ENCODE measurements at places on chromosomes 7 and 10.

DNA sequence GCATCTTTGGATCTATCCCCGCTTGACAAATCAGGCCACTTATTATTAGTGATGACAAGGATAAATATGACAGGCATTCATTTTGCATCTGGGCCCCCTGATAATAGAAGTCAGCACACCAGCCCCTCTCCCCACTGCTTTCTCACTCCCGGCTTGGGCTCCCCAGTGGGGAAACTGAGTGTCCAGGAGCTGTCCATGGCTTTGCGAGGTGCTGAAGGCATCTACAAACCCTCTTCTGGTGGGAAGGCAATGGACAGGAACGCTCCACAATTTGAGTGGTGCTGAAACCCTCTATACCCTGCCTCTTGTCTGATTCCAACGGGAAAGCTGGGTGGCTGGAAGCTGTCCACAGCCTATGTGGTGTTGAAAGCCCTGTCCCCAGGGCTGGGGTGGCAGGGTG is 61.7 kb upstream of the PCBD1 start:
- DNase-seq = no peak

GRCh38 chr10:130481076-130481930 is 345.1 kb downstream of the GLRX3 start:
- DNase-seq = peak; percentile 56

GRCh38 chr7:132614428-132615318 is 38.4 kb upstream of the PLXNA4 start:
- no peak for DNase-seq

- no peak for DNase-seq
Measured at GRCh38 chr10:108688314-108688713, 1235.0 kb downstream of the XPNPEP1 start.

DNA sequence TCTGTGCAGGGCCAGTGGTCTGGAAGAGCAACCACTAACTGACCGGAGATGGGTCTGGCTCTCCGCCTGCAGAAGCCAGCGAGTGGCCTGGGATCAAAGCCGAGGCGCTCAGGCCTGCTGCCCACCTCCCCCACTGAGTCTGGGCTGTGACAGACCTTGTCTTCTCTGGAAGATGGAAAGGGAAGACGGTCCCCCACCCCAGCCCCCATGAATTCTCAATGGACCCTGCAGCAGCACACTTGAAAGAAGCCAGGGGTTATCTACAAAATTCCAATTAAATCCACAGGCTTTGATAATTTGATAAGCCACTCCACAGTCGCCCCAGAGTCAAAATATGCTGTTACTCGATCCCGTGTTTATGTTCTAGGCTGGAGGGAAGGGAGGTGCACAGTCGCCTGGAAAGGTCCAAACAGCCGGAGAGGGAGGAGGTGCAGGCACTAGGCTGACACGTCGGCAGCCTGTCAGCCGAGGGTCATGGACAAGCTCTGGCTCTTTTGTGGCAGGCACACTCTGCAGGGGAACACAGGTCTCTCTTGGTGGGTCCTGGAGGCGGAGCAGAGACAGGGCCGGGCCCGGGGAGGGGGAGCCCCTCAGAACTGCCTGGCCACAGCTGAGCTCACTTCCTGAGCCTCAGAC is 134.9 kb downstream of the SH3PXD2A start:
- DNase-seq = no peak

- peak; percentile 75 for DNase-seq
Measured at GRCh38 chr7:234708-235553, 42.6 kb downstream of the FAM20C start.

DNA sequence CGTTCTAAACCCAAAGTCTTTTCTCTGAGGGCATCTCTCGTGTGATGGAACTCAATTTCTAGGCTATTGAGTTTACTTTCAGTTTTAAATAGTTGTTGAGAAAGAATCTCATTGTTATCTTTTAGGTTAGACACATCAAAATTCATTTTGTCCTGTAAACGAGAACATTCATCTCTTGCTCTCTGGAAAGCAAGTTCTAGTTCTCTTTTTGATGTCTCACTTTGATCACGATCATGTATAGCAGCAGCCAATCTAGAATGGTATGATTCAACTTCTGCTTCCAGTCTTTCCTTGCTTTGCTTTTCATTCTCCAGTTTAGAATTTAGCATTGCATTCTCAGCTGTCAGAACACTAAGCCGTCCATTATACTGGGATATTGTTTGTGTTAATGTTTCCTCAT is 65.1 kb downstream of the ANKRD26 start:
- no peak for DNase-seq

GRCh38 chr10:13839030-13839429 is 252.3 kb downstream of the PRPF18 start:
- DNase-seq = no peak

DNA sequence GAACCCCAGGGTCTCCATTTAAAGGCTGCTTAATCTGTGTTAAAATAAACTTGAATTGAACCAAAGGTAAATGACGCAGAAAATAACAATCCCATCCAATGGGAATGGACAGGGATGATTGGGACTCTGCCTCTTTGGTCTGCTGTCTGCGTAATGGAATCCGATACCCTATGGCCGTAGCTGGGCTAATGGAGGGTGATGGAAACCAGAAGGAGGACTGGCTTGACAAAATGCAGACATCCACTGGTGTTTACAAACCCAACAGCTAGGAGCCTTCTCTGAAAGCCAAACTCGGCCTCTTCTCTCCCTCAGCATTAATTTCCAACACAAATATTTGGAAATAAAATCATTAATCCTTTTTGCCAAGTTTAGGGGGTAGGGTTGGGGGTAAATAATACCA is 162.2 kb upstream of the CHST15 start:
- no peak for DNase-seq

- no peak for DNase-seq
Measured at GRCh38 chr7:31687024-31687748, at the start of gene PPP1R17. TSS of gene PPP1R17 (plus strand) at chr7:31687215. CDS start at chr7:31692442, 5,227 bp downstream.

DNA sequence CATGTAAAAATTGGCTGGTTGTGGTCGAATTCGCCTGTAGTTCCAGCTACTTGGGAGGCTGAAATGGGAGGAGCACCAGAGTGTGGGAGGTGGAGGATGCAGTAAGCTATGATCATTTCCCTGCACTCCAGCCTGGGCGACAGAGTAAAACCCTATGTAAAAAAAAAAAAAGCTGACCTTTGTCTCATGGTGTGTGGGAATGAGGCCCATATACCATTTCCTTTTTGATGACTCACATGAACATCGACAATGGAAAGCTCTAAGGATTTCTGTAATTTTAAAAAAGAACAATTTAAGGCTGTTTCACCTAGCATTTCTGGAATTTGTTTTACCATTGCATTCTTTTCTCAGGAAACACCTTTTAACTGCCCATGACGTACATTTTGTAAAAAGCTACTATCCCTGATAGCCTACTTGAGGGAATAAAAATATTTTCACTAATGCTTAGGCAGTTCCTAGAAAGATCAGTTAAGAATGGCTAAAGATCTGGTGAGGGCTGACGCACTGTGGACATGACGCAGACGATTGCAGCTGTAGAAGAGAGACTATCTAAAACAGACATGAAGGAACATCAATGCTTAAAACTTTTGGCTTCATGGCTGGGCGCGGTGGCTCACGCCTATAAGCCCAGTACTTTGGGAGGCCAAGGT is 400.6 kb upstream of the IGFBP3 start:
- DNase-seq = no peak

- no peak for DNase-seq
Measured at GRCh38 chr10:92110039-92110794, 180.7 kb downstream of the CPEB3 start.

DNA sequence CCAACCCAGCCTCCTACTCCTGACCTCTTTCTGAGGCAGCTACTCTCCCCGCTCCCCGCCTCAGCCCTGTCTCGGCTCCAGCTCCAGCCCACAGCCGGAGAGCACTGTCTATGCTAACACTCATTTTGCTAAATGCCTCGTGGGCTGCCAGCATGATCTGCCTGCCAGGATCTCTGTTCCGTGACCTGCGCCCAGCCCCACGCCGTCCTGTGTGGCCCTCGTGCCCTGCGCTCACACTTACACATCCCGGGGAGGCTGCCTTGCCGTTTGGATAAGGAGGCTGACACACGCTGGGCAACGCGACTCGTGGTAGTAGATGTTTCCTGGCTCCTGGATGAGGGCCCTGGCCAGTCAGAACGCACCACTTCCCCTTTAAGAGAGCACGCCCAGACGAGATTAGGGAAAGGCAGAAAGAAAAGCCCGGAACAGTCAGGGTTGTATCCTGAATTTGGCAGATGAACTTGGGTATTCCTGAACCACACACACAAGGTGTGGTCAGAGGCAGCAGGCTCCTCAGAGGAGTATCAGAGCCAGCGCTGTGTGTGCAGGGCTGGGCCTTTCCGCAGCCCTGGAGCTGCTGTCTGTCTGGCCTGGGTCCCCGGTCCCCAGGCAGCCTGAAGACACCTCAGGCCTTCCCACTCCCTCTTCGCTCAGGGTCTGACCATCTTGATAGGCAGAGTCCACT is 97.7 kb upstream of the EFCAB10 start:
- DNase-seq = peak; percentile 90

DNA sequence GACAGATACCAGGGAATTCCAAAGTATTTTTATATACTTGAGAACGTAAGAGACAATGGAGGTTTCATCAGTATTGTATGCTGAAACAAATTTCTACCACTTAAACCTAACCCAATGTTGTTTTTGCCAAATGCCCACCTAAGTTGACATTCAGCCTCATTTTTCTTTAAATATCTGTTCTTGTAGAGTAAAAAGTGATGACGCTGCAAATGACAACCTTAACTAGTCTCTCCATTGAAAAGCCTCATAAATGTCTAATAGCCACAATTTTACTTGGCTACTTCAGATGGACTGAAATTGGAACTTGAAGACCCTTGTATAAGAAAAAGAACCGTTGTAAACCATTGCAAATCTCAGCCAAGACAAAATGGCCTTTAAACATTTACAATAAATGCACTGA is 176.9 kb downstream of the CRPPA start:
- DNase-seq = no peak
